ENCODE measurements at places on chromosomes 3 and 15.

GRCh38 chr3:79016587-79017376 lies 751.0 kb downstream of the ROBO1 start:
- DNase-seq, result no peak

- DNase-seq, result no peak
These were observed 173.7 kb downstream of the ATG7 start for GRCh38 chr3:11445883-11446282.

DNA sequence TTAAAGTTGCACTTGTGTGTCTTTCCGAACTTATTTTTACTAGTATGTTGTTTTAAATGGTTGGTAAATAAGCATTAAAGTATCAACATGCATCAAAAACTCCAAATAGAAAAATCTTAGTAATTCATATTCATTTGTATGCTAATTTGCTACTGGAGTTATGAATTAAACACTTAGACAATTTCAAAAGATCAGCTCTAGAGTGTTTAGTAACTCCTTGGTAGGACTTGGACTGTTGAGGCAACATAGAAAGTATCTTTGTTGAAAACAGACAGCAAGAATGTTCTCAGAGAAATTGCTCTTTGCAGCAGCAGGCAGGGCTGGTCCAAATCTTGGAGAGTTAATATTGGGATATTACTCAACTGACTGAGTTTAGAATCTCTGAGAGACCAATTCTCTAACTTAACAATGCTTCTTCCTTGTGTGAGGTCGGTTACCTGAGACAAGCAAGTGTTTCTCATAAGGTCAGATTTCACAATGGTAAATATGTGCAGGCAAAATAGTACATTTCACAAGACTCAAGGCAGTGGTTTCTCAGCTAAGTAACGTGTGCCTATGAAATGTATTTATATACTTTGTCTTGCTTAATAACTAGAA lies 147.8 kb upstream of the IL12A start:
- DNase-seq, result no peak

DNA sequence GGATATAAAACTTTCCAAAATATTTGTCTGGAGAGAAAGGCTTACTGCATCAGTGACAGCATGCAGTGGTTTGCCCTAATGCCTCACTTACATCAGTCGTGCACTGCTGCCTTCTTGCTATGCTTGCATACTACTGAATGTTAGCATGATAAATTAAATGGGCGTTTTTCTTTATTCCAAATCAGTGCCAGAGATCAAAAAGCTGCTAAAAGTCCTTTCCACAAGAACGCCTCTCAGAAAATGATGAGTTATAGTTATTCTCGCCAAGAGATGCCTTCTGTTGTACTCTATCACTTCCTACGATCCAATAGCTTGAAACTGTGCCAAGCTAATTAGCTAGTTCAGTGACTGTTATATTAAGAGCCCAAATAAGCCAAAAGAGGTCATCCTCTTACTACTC lies 345.8 kb upstream of the ROBO2 start:
- DNase-seq, result no peak

DNA sequence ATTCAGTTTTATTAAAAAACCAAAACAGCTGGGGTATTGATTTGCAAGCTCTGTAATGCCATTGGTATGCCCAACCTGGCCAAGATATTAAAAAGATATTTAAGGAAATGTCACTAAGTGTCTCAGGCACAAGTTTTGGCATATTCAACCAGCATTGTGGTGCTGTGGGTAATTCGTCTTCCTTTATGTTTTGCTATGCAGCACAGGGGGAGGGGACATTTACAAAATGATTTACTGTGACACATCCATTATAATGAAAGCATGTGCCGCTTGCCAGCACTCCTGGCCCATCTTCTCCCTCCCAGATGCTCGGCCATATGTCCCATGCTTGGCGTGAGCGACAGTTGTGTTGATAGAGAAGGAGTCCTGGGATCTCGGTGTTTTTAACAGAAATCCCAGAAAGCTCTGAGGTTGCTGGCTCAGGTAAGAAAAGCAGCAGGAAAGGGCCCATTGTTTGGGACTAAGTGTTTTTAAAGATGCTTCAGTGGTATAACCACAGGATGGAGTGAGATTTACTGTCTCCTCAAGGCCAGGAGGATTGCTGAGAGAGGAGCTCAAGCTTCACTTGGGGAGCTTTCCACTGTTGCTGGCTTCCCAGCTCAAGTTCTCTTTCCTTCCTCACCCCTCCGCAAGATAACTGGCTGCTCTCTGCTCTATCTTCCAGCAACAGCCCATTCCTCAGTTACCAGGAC lies 158.2 kb upstream of the TSC22D2 start:
- no peak for DNase-seq

GRCh38 chr15:42665827-42666226 lies 71.1 kb downstream of the CDAN1 start:
- no peak for DNase-seq

DNA sequence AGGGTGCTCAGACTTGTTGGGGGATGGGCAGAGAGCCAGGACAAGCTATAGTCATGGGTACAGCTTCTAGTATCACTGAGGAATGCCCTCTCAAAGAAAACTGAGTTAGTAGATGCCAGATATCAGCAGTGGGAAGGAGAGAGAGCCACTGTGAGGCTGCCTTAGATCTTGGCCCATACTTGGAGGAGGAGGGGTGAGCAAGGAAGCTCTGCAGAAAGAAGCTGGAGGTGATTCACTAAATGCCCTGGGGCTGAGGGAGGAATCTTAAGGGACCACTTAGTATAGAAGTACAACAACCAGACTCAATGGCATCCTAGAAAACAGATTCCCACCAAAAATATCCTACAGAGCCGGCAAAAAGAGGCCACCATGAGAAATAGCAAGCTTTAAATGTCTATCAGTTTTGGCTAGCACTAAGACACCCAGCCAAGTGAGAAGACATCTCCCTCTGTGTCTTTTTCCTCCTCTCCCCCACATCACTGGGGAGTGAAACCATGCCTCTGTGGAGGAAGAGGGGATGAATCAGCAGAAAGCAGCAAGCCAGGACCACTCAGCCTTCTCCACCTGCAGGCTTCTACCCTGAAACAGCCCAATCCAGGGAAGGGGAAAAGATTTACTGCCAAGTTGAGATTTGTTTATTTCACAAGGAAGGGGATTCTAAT lies 282.5 kb upstream of the STT3B start:
- no peak for DNase-seq

DNA sequence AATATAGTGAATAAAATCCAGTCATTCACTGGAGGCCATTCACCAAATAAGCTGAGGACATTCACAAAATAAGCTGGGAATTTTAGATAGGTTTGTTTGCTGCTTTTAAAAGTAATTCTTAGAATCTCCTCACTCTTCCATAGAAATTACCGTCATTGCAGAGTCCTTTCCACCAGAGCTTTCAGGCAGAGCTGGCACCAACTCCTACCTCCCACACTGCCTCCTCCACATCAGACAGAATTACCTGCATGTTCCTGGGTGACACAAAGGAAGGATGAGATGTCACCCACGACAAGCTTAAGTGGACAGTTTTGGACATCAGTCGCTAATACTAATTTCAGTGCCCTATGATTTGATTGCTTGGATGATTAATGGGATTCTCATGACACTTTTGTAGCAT lies 1113.2 kb downstream of the IGSF11 start:
- no peak for DNase-seq

DNA sequence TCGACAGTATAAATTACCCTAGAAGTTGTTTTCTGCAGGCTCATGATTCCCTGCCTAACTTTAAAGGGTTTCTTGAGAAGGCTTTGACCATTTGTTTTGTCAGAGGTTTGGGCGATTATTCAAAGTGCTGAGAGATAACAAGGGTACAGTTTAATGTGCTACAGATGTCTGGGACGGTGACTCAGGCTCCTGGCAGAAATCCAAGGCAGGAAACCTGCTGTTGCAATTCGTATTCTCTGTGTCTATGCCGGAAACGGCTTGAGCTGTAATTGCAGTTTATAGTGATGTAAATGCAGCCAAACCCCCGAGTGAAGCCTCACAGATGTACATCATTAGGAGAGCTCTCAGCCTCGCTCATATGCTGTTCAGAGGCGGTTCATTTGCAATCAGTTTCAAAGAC lies 65.6 kb downstream of the SYNPR start:
- DNase-seq, result no peak
